Cerebellar nuclear complex (tissue), 1 donor: ENCODE measurements at places on chromosomes 4 and X.

DNA sequence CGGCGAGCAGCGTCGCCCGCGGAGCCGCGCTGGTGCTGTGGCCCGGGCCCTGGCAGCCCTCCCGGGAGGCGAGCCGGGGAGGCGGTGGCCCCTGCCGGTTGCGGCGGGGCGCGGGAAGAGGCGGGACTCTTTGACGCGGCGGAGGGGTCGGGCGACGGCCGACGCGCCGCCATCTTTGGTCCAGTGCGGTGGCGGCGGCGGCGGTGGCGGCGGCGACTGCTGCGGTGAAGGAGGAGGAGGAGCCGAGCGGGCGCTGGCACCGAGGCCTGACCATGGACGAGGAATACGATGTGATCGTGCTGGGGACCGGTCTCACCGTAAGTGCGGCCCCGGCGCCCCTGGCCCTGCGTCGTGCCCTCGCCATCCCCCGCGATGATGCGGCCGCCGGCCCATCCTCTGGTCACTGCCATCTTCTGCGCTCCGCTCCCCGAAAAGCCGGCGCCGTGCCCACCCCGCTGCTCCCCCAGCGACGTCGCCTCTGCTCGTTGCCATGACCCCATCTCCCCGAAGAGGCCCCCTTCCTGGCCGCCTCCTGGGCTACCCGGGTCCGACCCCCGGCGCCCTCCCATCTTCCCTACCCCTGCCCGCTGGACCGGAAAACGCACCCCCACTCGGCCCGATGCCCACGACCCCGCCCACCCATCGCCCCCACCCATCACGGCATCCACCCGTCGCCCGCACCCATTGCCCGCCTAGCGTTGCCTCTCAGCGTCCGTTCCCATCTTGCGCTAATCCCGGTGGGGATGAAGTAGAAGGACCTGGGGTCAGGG is at the start of gene GDI1:
Gene GDI1 (plus strand): TSS at position 172 of the 770 bp plus-strand sequence. CDS start 101 bp downstream, at position 273.
- no peak for DNase-seq

DNA sequence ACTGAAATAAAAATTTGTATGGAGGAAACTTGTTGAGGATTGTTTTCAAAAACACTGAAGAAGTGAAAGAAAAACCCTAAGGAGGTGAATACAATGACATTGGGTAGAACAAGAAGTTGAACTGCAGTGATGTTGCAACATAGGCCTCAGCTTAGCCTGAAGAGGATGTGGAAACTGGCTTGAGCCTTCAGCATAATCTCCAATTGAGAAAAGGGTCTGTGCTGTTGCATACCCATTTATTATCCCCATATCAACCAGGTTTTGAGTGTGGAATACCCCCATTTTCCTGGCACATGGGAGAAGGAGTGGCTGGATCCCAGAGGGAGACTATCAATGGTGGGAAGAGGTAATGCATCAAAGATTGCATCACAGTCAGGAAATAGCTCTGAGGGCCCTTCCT is 695.0 kb upstream of the HS3ST1 start:
- no peak for DNase-seq

GRCh38 chr4:66187175-66187720 is 517.0 kb upstream of the EPHA5 start:
- no peak for DNase-seq

GRCh38 chr4:70505151-70505748 is 13.1 kb upstream of the AMTN start:
- no peak for DNase-seq

DNA sequence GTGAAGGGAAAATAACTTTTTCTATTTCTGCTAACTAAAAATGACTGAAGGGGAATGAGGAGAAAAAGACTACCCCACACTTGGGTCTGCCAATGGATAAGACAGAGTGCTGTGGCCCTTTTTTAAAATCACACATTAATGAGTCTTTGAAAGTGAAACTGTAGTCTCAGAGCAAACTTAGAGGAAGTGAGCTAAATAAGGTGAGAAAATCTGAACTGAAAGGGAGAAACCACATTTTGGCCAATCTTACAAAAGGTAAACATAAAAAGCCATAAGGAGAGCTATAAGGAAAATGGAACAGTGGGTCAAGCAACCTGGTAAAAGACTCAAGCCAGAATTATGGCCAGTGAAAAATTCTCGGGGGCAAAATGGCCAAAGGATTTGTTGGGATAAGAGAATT is 755.1 kb upstream of the IGFBP7 start:
- DNase-seq, result no peak

GRCh38 chrX:74420196-74421035 is 877 bp upstream of the SLC16A2 start:
- DNase-seq, result no peak

DNA sequence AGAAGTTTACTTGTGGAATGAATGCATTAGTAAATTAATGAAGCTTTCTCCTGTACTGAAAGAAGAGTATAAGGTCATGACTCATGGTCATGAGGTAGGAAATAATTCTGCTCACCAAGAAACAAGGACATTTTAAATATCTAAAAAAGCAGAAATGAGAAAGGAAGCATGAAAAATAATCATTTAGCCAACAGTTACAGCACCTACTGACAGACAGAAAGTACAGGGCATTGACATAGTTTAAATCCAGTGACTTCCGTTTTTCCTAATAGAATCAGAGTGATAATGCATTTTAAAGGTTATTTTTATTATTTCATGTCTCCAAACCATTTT is 30.5 kb upstream of the ACSL1 start:
- no peak for DNase-seq

DNA sequence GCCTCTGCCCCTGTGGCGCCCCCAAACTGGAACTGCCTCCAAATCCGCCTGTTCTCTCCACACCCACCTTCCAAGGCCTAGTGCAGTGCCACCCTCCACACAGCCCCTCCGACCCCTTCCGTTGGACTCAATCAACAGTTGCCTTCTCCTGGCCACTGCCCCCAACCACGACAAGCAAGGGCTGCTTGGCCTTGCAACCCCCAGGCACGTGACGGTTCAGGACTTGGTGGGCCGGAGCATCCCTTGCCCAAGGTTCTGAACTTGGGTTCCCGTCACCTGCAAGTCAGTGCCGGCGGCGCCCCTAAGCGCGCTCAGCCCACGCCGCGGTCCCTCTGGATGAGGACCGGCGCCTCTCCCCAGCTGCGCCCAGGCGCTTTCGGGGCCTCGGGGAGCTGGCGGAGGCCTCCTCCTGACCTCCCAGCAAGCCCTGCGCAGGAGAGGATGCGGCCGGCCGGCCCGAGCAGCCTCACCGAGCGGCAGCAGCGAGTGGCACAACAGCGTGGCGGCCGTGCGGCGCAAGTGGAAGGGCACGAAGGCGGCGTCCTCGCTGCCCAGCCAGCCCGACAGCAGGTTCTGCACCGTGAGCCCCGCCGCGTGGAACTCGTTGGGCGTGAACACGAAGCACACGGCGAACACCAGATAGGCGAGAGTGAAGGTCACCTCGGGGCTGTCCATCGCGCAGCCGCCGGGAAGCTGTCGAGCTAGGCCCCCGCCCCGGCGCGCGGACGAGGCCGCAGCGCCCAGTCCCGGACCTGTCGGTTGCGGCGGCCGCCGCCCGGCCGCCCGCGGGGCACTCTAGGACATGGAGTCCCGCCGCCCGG is 750 bp downstream of the TMEM129 start:
- no peak for DNase-seq

- no peak for DNase-seq
These were observed 466.1 kb downstream of the C4orf33 start for GRCh38 chr4:129561886-129562671.

GRCh38 chr4:96044971-96045370 is 205.1 kb downstream of the PDHA2 start:
- no peak for DNase-seq

DNA sequence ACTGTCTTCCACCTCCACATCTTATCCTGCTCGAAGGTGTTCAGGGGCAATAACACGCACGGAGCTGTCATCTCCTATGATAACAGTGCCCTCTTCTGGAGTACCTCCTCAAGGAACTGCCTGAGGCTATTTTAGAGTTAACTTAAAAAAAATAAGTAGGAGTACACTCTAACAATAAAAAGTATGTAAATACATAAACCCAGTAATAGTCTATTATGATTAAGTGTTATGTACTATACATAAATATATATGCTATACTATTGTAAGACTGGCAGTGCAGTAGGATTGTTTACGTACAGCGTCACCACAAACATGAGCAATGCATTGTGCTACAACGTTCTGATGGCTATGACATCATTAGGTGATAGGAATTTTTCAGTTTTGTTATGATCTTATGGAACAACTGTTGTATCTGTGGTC is 34.5 kb upstream of the TLR2 start:
- no peak for DNase-seq
